RWPE1 (cell line): ENCODE measurements at places on chromosomes 12 and 14.

DNA sequence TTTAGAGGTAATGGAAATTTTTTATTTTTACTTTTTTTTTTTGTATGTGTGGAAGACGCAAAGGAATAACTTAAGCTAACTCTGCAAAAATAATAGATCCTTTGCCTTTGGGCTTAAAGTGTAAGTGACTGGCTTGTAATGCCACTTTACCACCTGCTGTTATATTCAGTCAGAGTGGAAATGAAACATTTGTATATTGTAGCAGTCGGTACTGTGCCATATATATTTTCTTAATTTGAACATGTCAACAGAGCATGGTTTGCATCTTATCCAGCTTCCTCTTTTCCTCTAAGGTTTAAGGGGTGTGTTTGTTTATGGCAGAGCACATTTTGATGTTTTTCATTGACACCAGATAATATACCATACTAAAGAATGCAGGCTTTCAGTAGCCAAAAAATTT lies 176.6 kb downstream of the TRHDE start:
- no peak for DNase-seq

GRCh38 chr12:108394196-108394595 lies 55.1 kb upstream of the CMKLR1 start:
- no peak for DNase-seq

DNA sequence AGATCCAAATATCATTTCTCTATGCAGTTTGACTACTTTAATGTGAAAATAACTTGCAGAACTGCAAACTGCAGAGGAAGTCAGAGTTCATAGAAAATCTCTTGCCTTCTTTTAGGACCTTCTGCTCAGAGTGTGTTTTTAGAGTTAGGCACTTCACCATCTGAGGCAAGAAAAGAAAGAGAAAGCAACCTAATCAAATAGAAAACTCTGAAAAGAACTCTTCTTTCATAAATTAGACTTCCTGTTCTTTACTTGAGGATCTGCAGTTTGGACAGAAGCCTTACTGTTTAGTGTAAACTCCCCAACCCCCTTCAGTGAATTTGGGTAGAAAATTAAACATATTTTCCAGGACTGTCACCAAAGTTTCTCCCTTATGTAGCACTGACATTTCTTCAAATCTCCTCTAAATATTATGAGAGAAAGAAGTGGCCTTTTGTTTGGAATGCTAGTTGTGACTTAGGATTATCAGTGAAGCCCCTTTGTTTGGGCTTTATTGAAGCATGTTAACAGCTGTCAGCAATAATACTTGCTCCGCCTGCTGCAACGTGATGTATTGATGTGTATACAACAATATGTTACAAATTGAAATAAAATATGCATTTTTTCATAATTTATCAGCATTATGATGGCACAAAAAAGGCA lies 99.5 kb downstream of the PDZRN4 start:
- DNase-seq: no peak

- DNase-seq: no peak
Measured at GRCh38 chr12:131617596-131618302, 93.1 kb upstream of the SFSWAP start.

DNA sequence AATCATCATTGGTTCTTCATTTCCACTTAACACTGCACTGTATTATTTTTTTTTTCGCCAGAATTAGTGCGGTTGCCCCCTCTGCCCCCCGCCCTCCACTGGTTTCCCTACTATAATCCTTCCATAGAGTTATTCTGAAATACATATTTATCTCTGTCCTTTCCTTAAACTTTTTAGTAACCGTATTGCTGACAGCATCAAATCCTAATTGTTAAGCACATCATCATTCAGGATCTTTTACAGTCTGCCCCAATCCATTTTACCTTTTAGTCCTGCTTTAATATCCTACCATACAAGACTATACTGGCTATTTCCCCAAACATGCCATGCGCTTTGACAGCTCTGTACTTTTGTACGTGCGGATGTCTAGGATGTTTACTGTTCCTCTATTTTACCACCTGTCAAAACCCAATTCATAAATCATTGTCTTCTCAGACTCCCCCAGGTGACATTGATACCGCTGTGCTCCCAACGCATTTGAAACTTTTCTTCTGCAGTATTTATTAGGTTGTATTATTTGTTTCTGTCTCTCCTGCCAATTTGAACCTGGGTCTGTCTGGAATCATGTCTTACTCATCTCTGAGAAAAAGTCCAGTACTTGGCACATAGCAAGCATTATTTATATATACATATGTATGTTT lies 1.0 kb downstream of the FGFR1OP2 start:
- DNase-seq: no peak

DNA sequence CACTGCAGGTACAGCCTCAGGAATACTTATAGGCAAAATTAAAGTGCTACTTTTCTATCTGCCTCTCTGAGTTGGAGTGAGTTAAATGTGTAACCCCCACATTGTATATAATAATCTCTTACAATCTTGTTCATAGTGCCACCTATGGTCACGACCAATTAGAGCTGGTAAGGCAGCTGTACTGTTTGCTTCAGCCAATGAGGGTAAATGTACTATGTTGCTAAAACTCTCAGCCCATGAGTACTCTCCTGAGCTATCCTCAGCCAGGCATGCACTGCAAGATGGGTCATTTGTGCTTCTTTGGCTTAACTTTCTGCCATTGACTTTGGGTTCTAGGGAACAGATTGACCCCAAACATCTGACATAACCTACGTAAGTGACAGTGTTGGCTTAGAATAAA lies 15.0 kb upstream of the MDM2 start:
- DNase-seq: peak; percentile 89

GRCh38 chr14:91509083-91509877 lies 830 bp downstream of the PPP4R3A start:
- DNase-seq: peak; percentile 26

DNA sequence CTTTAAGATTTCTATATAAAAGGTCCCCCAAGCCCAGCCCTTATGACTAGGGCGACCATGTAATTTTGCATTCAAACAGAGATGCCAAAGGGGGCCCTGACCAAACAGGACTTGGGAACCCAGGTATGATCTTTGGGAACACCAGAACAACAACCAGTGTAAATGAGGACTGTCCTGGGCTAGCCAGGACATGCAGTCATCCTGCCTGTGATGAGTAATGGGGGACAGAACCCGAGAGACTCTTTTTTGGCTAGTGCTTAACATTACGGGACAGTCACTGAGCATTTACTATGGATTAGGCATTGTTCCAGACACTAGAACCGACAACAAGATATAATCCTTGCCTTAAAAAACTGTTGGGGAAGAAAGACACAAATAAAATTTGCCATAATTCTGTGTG lies 337.3 kb downstream of the CACNA1C start:
- DNase-seq: peak; percentile 51

DNA sequence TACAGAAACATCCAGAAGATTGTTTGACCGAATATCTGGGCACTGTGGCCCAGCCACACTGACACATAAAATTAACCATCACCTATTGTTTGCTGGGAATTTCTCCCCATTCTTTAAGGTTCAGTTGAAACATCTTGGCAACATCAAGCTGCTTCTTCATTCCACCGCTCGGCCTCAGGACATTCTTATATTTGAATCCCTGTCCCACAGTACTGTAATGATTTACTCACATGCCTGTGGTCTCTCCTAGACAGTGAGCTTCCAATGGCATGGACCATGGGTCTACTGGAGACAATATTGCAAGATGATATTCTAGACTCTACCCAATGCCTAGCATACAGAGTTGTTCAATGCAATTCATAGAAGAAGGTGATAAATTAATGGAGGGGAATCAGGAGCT lies 56.1 kb downstream of the EMP1 start:
- DNase-seq: no peak

- DNase-seq: no peak
Measured at GRCh38 chr14:57560681-57561080, 67.0 kb upstream of the CCDC198 start.

DNA sequence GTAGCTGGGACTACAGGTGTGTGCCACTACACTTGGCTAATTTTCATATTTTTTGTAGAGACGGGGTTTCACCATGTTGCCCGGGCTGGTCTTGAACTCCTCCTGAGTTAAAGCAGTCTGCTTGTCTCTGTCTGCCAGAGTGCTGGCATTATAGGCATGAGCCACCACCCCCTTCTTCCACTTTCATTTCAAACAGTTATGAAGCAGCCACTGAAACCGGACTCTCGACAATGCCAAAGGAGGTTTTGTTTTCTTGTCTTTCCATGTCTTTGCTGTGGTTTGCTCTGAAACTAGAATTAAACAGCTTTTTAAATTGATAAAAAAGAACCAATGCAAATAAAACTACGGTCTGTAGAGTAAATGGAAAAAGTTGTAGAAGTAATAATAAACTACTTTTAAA lies 30.4 kb downstream of the RAP1B start:
- no peak for DNase-seq

DNA sequence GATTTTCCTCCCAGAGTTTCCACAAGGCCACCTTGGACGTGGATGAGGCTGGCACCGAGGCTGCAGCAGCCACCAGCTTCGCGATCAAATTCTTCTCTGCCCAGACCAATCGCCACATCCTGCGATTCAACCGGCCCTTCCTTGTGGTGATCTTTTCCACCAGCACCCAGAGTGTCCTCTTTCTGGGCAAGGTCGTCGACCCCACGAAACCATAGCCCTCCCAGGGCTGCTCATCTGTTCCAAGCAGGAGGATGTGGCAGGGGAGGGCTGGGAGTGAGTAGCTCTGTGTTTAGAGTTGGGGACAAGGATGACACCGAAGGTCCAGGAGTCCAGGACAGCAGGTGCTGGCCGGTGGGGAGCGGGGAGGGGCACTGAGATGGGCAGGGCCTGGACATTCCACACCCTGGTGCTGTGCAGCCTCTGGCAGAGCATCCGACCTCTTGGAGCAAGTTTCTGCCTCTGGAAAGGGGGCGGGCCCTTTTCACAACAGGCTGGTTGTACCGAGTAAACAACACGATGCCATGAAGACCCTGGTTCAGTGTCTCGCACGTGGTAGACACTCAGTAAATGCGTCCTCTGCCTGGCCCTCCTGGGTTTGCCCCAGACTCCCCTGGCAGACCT lies 8.2 kb downstream of the SERPINA4 start:
- DNase-seq: no peak

DNA sequence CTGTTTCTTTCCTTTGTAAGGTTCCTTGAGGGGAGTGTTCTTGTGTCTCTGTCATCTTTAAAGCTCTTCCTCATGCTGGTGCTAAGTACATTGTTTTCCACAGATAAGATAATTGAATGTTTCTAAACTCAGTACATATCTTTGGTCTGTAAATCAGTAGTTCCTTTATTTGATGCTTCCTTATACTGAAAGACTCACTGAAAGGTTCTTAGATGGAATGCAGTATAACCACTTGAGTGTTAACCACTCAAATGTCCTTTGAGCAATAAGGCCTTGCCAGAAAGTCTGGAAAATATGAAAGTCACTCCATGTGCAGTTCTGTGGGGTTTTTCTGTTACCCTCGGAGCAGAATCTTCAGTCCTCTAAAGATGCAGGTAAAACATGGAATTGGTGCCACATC lies 23.0 kb upstream of the RNU6-8 start:
- no peak for DNase-seq

GRCh38 chr12:26699237-26699636 lies 133.8 kb downstream of the ITPR2 start:
- no peak for DNase-seq

- peak; percentile 76 for DNase-seq
Measured at GRCh38 chr14:76516884-76517283, 140.9 kb downstream of the ESRRB start.

DNA sequence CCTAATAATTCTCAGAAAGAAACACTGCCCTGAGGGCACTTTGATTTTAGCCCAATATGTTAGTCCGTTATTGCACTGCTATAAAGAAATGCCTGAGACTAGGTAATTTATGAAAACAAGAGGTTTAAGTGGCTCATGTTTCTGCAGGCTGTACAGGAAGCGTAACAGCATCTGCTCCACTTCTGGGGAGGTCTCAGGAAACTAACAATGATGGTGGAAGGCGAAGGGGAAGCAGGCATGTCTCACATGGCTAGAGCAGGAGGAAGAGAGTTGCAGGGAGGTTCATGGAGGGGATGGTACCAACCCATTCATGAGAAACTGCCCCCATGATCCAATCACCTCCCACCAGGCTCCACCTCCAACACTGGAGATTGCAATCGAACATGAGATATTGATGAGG lies 49.4 kb upstream of the RERG start:
- no peak for DNase-seq

- no peak for DNase-seq
Measured at GRCh38 chr12:99133401-99133800, 488.3 kb downstream of the APAF1 start.

- peak; percentile 67 for DNase-seq
Measured at GRCh38 chr12:59149995-59150642, 229.8 kb upstream of the LRIG3 start.

GRCh38 chr12:55034218-55034617 lies 14.4 kb downstream of the NEUROD4 start:
- no peak for DNase-seq

- no peak for DNase-seq
Measured at GRCh38 chr14:98161356-98161755, 1110.6 kb downstream of the BCL11B start.

- no peak for DNase-seq
Measured at GRCh38 chr12:78804262-78804661, 60.3 kb upstream of the SYT1 start.

DNA sequence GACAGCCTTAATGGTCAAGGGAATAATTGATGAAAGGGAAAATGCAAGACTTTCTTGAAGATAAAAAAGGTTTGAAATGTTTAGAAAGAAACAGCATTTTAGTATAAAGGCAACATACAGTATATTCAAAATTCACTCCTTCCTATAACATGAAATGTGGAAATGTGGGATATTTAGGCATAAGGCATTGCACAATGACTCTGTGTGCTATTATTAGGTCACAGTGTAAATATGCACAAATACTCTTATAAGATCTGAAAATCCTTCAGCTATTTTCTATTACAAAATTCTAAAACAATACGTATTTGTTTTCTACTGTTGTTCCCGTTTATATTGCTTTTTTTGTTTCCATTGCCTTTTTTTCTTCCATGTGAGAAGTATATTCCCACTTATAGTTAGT lies 127.7 kb downstream of the SLC16A7 start:
- DNase-seq: no peak

DNA sequence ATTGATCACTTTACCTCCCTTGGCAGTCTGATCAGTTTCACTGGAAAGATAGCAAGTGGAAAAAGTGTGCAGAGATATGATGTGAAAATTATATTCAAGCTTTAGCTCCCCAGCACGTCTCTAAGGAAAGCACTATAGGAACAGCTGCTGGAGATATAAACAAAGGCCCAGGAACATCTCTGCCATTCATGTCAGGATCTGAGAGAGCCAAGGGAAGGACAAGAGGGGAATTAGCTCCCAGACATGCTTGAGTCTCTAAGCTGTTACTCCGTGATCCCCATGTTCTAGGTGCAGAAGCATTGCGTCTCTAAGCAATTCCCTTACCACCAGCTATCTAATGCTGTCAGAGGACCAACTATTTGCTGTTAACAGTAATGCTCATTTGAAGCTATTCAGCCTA lies 700.2 kb downstream of the DIO2 start:
- no peak for DNase-seq

GRCh38 chr12:93733358-93733757 lies 56.2 kb downstream of the CRADD start:
- no peak for DNase-seq

GRCh38 chr12:48189331-48190125 lies 6.1 kb downstream of the CCDC184 start:
- peak; percentile 57 for DNase-seq

- peak; percentile 80 for DNase-seq
Measured at GRCh38 chr12:94615260-94616181, 34.8 kb downstream of the TMCC3 start.
